ENCODE measurements at places on chromosomes 3 and 15.

DNA sequence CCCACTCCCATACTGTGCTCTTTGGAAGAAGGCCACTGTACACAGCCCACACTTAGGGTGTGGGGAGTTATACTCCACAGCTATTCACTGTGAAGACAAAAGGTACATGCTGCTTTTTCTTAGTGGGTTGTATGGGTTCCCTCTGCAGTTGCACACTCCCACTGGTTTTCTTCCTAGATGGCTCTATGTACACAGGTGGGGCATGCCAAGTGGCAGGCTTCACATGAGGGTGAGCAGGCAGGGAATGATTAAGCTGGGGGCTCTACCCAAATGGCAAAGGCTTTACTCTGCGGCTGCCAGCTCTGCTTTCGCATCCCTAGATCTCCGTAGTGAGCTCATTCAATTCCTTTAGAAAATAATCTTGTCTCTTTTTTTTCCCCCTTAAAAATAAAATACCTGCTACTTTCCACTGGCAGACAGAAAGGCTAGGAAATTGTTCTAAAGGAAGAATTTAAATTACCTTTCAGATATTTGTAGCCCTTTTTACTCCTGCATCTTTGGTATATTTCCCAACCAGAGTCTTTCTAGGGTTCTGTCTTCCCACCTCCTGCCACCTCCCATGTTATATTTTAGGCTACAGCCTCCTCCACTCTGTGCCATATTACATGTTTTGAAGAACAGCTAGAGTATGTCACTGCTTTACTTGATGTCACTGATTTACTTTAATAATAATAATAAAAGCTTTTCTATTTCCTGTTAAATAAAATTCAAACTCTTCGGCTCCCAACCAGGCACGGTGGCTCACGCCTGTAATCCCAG lies 8.2 kb downstream of the LARP6 start:
- DNase-seq = no peak

- no peak for DNase-seq
Observed at GRCh38 chr15:94236608-94237007, 5.2 kb downstream of the MCTP2 start.

- DNase-seq = no peak
Observed at GRCh38 chr15:38300395-38300794, 47.8 kb downstream of the SPRED1 start.

DNA sequence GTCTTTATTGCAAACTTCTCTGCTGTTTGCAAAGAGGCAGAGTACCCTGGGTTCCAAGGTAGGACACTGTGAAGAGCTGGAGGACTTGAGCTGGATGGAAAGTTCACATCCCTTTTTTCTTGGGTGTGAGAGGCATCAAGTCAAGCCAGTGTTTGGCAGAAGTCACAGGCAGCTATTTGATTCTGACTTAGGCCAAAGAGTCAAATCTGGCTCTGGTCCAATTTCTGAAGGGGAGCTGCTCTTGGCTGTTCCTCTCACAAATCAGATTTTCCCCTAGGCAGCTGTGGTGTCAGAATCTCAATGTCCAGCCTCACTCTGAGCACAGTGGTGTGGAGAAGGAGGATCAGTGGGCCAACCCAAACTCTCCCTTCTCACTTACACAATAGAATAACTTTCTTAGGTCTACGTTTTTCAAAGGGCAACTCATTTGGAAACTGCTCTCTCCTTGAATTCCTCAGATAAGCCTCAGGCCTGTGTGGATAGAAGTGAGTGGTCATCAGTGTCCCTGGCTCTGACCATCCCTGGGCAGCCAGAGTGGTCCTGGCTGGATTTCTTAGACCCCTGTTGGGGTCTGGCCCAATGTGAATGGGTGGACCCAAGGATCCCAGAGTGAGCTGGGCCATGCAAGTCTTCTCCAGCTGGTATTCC lies 18.2 kb upstream of the AMOTL2 start:
- no peak for DNase-seq

GRCh38 chr15:101211897-101212296 lies 40.0 kb downstream of the CHSY1 start:
- no peak for DNase-seq

DNA sequence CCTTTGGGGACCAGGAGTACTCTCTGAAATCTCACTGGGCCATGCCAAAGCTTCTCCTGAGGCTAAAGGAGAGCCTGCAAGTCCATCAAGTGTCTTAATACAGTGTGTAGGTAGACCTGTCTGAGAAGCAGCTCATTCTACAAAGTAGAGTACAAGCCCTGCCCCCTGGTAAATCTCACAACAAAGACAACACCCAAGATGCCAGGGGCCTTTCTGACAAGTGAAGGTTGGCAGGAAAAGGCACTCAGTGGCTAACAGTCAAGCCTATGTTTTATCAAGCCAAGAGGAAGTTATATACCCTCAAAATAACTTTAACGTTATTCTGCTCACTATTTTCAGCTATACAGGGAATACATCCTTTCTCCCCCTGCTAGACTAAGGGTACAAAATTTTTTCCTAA lies 58.3 kb downstream of the NMNAT3 start:
- DNase-seq = no peak

GRCh38 chr3:58179235-58180098 lies 31.3 kb downstream of the DNASE1L3 start:
- DNase-seq = no peak

- peak; percentile 94 for DNase-seq
Observed at GRCh38 chr15:82262422-82263026, at the start of the genes EFL1 and SAXO2. Gene EFL1, minus strand, starts transcription at chr15:82262734. Its CDS starts 956 bp downstream, at chr15:82261778. Gene SAXO2, plus strand, starts transcription at chr15:82262818. Its CDS starts 62 bp downstream, at chr15:82262880.

DNA sequence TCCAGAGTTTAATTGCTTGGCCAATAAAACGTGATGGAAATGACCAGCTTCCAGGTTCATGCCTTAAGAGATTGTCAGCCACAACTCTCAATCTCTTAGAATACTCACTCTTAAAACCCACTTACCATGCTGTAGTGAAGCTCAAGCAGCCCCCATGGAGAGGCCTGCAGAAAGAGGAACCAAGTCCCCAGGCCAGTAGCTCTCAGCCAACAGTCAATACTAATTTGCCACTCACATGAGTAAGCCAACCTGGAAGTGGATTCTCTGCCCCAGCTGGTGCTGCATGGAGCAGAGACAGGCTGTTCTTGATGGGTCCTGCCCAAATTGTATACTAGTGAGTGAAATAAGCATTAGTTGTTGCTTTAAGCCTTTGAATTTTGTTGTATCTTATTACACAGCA lies 155.9 kb downstream of the OXSM start:
- no peak for DNase-seq

- DNase-seq = no peak
Observed at GRCh38 chr3:115785782-115786181, 162.5 kb downstream of the GAP43 start.

- no peak for DNase-seq
Observed at GRCh38 chr3:53677413-53677812, 168.8 kb downstream of the CHDH start.

DNA sequence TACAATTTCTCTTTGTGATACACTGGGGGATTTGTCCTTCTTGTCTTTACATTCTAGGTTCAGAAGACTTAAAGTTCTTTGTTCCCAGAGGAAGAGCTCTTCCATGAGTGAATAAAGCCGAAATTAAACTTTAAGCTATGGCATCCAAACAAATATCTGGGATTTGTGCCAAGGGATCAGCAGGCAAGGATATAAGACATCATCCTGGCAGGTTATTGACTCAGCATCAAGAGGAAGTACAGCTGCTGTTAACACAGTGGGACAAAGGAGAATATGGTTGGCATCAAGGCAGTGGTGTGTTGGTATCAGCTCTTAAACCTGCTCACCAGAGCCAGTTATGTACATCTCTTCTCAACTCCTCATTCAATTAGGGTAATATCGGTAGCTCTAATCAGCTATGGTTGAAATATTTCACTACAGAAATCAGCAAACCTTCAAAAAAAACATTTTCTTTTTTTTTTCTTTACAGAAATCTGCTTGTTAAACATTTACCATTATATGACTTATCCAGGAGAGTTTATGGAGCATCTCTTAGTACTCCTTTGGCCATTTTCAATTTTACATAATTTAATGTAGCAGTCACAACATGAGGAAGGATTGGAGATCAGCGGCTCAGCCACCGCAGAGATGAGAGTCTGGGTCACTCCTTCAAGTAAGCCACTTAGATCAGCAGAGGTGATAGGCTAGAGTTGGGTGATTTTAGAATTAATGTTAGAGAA lies 1198.6 kb upstream of the EPHA6 start:
- DNase-seq = no peak

DNA sequence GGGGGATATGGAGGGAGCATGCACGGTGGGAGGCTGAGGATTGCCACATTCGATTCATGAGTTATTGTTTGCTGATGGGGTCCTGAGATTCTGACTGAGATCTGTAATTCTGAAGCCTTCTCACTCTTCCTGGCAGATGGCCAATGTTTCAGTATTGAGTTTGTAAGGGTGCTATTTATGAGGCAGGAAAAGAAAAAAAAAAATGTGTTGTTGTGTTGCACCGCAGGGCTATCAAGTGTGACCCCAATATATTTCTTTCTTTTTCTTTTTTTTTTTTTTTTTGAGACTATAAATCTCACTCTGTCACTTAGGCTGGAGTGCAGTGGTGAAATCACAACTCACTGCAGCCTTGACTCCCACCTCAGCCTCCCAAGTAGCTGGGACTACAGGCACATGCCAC lies 3.2 kb upstream of the SENP2 start:
- DNase-seq = no peak

DNA sequence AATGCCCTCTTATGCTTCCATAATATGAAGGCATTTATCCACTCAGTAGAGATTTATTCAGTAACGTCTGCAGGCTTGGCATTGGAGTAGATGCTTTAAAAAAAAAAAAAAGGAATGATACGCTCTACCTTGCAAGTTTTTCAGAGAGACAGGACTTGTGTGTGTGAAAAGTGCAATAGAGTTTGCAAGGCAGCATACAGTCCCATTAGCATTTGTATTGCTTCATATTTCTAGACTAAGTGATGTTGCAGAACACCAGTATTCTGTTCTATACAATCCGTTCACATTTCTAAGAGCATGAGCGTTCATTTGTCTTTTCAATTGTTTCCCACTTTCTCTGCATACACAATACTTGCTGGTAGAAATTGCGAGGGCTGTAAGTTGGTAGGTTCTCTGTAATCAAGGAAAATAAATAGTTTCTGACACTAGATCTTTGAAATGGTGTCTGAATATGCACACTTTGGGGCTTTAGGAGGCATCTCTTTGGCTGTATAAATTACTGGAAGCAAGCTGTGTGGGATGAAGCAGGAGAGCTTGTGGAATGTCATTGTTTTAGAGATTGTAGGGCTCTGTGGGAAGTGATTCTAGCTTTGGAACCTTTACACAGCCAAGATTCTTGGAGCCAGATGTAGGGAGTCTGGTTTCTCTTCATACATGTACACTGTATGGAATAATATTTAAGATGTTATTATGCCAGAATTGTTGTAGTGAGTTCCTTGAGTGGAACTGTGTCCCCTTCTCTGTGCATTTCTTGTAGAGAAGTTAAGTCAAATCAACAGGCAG lies 262.7 kb downstream of the FEZF2 start:
- no peak for DNase-seq

DNA sequence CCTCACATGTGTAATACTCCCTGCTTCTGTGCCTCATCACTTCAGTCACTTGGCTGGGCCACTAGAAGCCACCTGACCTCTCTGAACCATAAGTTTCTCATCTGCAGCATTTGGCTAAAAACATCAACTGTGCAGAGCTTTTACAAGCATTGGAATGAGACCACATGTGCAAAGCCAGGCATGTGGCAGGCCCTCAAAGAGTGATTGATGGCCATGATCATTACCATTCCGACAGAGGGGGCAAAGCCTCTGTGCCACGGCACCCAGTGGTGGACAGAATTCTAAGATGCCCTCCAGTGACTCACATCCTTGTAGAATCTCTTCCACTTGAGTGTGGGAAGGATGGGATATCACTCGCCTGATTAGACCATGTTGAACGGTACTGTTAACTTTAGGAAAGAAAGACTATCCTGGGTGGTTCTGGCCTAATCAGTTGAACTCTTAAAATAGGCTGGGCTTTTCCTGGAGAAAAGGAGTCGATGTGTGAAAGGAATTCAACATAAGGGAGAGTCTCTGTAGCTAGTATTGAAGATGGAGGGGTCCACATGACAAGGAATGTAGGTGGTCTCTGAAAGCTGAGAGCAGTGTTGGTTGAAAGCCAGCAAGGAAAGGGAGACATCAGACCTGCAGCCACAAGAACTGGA lies 13.5 kb downstream of the CDCP1 start:
- no peak for DNase-seq

- DNase-seq = no peak
Observed at GRCh38 chr3:182969277-182969676, 11.1 kb downstream of the DCUN1D1 start.

GRCh38 chr3:123610331-123610730 lies 25.5 kb upstream of the HACD2 start:
- no peak for DNase-seq

DNA sequence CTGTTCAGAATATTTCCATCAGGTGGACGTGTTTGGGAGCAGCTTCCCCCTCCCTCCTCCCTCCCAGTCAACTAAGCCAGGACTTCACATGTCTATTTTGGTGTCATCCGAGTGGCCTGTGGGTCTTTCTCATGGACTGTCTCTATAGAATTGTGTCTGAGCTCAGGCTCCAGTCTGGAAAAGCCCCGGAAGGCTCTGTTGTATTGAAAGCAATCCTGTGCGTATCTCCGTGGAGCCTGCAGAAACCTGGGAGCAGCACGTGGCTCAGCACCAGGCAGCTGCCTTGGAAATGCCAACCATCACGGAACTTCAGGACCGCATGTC lies 25.2 kb downstream of the COLQ start:
- DNase-seq = no peak

DNA sequence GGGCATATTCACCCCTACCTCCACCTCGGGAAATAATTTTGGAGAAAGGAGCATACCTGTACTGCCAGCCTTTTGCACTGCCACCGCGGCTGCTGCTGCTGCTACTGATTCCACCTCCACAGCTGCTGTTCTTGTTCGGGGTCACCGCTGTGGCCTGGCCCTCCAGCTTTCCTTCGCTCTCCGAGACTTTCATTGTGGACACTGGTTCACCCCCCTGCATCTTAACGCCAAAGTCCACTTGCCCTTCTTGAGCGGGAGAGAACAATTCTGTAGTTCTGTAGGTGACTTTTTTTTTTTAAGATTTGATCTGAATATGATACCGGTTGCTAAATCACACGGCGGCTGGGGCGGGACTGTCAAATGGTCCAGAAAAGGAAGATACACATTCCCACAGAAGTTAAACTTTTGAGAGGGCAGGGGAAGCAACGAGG lies 701 bp downstream of the OSBPL11 start:
- DNase-seq = peak; percentile 6

DNA sequence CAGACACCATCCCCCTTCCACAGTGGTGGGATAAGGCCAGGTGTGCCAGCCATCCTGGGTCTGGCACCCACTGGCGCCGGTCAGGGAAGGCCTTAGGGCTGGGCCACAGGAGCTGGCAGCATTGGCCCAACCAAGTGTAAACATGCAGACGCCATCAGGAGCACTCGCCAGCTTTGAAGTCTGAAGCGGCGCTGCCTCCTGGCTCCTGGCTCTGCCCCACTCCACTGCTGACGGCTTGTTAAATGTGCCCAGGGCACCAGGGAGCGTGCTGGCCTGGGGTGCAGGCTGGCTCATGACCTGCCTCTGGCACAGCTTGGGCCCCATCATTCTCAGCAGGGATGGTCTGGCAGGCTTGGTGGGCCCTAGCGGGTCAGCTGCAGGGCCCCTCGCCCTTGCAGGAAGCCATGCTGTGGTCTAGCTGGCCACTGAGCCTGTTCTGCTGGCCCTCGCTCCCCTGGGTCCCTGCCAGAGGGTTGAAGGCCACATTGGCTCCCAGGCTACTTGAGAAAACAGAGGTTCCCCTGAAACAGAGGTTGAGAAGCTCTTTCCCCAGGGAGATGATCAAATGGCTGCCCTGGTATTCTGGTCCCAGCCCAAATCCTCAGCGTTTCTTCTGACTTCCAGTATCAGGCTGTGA lies 116.6 kb downstream of the DNAJB8 start:
- no peak for DNase-seq
